Stomach (tissue), 19 donors: ENCODE measurements at places on chromosomes 5 and 9. TPM values are rescaled to one million over a fixed set of nuclear protein-coding genes. Genes with fewer than 3 reads are reported as not detected.

ADAMTS12 gene
- not detected for total RNA-seq

DBH gene
- not detected for total RNA-seq

KIF27 gene
- total RNA-seq: 1.8 TPM

GRCh38 chr5:176816043-176816745 is 5.8 kb downstream of the UNC5A start:
- H3K36me3 ChIP-seq: no peaks in the 10 kb centered on the region
- no peak overlapping the region for H3K27ac ChIP-seq
- DNase-seq: no peak

DNA sequence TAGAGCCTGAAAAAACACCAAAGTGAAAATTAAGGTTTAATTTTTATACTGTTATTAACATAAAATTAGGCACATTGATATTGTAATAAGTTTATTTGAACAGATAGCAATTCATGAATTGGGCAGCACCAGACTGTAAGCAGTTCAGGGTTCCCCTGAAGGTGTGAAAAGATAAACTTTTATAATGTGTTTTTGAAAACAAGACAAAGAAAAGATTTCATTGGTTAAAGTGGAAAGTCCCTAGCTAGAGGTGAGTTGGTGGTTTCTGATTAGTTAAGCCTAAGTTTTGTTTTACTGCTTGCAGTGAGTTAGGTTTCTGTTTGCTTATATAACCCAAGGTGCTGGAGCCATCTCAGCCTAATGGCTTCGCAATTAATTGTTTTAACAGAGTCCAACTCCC is 96.5 kb upstream of the RPS23 start:
- DNase-seq: no peak
- no peaks in the 10 kb centered on the region for H3K27me3 ChIP-seq
- no peak overlapping the region for H3K27ac ChIP-seq
- no peaks in the 10 kb centered on the region for H3K36me3 ChIP-seq
- no peaks in the 10 kb centered on the region for H3K4me1 ChIP-seq
- no peak overlapping the region for H3K4me3 ChIP-seq

- no peak overlapping the region for H3K27ac ChIP-seq
- peaks cover 36% of the 10 kb centered on the region for H3K4me1 ChIP-seq
- peak; percentile 72 for DNase-seq
- H3K4me3 ChIP-seq: no peak overlapping the region
Observed at GRCh38 chr5:123813937-123814624, 302.1 kb downstream of the CSNK1G3 start.

DNA sequence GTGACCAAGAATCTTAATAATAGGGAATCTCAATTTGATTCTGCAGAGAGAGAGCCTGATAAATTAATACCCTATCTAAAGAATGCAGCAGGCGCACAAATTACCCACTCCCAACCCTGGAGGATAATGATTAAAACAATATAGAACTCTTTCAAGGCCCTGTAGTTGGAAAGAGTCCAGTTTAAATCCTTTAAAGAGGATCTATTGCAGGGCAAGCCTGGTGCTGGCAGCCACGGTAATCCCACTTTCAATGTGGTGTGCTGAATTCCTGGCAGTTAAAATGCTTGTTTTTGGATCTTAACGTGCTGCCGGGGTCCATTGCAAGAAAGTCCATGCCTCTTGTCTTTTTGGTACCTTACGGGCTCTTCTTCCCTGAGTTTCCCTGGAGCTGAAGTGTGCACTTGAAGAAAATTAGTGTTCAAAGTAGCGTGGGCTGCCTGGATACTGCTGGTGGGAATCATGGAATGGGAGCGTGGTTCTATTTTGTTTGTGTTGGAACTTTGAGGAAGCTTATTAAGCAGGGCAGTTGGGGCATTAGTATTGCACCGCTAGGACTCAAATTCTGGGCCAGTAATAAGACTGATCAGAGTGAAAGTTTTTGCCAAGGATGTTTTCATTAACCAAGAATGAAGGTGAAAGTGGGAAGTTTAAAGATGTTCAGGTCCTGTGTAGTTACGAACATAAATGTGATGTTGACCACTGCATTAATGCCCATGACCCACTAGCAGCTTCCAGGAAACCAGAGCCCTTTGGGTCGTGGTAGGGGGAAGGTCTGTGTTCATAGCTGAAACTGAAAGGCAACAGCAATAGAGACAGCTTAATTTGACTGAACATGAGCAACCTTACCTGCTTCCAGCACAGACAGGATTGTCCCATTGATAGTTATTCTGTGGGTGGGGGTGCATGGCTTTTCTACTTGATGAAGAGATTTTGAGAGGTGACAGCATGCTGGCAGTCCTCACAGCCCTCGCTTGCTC is 20.8 kb downstream of the MARCHF6 start:
- peaks cover 87% of the 10 kb centered on the region for H3K4me1 ChIP-seq
- no peak overlapping the region for H3K4me3 ChIP-seq
- peaks cover 19% of the 10 kb centered on the region for H3K36me3 ChIP-seq
- DNase-seq: no peak
- no peaks in the 10 kb centered on the region for H3K27me3 ChIP-seq
- H3K27ac ChIP-seq: no peak overlapping the region

GRCh38 chr5:100840370-100840769 is 62.7 kb downstream of the ST8SIA4 start:
- no peak for DNase-seq
- no peaks in the 10 kb centered on the region for H3K27me3 ChIP-seq
- no peak overlapping the region for H3K27ac ChIP-seq
- H3K36me3 ChIP-seq: no peaks in the 10 kb centered on the region

DNA sequence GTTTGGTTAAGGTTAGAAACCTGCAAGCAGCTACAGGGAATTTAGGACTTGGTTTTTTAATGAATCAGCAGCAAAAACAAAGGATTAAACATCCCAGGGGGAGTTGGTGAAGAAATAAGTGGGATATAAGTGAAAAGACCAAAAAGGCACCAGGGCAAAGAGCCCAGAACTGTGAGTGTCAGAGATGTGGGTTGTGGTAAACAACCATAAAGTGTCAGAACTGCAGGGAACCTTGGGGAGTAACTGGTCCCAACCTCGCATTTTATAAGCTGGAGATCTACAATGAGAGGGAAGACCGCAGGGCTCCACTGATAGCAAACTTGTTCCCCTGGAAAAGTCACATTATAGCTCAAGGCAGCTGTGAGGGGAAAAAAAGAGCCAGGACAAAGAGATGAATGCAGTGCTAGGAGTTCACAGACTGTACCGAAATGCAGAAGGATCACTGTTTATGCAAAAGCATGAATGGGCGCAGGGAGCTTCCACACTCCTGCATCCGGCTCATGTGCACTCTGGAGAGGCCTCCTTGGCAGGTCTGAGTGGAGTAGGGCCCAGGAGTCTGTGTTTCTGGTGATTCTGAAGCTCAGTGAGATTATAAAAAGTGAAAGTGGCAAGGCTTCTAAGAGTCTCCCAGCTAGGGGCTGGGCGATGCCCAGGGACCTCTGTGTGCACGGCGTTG is 156.3 kb downstream of the GOLPH3 start:
- H3K4me1 ChIP-seq: peaks cover 21% of the 10 kb centered on the region
- no peaks in the 10 kb centered on the region for H3K27me3 ChIP-seq
- no peak for DNase-seq
- no peaks in the 10 kb centered on the region for H3K36me3 ChIP-seq

DNA sequence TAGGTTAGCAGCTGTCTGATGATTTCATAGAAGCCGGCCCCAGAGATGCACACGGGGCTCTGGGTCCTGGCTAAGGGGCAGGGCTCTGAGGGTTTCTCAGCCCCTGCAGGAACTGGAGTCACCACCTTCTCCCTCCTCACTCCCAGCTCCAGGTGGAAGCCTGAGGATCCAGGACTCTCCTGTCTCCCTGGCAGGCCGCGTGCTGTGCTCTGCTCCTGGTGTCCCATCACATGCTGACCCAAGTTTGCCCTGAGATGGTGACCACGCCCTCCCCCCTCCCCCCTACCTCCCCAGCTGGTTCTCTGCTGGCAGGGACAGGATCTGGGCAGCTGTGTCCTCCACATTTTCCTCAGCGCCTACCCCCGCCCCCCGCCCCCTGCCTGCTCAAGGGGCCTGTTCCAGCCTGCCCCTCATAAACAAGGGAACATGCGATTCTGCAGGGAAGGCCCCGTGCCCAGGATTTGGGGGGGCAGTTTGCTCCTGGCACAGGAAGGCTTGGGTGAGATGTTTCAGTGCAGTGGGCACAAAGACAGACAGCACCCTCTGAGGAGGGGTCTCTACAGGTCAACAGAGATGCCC is 87.4 kb downstream of the PSD2 start:
- no peak overlapping the region for H3K27ac ChIP-seq
- H3K4me3 ChIP-seq: no peak overlapping the region
- peaks cover 21% of the 10 kb centered on the region for H3K36me3 ChIP-seq
- no peaks in the 10 kb centered on the region for H3K4me1 ChIP-seq

DNA sequence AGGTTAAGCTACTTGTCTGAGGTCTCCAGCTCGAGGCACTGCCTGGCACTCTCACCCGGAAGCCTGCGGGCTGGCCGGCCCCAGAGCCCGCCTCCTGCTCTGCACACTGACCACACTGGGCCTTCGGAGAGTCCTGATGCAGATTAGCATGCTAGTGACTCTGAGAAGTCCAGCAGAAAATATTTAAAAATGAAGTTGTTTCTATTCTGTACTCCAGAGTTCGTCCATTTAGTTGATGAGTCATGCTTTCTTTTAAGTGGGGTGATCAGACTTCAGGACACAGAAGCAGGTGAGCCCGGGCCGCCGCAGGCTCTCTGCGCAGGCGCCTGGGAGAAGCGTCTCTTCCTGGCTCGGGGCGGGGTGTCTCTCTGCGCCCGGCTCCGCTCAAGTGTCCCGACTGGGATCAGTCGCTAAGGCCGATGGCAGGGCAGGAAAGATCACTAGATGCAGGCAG is 32.5 kb downstream of the FAM240B start:
- H3K36me3 ChIP-seq: no peaks in the 10 kb centered on the region
- H3K4me3 ChIP-seq: no peak overlapping the region
- H3K4me1 ChIP-seq: no peaks in the 10 kb centered on the region
- H3K27me3 ChIP-seq: no peaks in the 10 kb centered on the region
- H3K27ac ChIP-seq: peak overlapping the region; percentile 22

GRCh38 chr9:108860764-108861163 is 1.3 kb upstream of the ACTL7A start:
- H3K4me1 ChIP-seq: no peaks in the 10 kb centered on the region
- no peaks in the 10 kb centered on the region for H3K36me3 ChIP-seq
- H3K27me3 ChIP-seq: no peaks in the 10 kb centered on the region
- no peak for DNase-seq
- no peak overlapping the region for H3K27ac ChIP-seq
